ENCODE measurements at places on chromosomes 13 and 19.

DNA sequence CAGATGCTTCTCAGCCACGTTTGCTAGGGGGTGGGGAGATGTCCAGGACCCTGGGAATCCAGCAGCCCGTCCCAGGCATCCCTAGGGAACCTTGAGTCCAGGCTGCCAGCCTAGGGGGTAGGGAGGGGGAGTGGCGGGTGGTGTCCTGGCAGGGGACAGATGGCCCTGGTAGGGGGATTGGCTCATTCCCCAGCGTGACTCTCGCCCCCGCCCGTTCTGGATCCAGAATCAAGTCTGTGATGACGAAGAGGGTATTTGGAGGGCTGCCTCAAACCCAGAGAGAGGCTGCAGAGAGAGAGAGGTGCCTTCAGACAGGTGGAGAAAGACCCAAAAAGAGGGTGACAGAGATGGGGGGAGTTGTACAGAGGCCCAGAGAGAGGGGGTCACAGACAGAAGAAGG, 4.1 kb downstream of the SLC17A7 start:
- DNase-seq, result no peak

DNA sequence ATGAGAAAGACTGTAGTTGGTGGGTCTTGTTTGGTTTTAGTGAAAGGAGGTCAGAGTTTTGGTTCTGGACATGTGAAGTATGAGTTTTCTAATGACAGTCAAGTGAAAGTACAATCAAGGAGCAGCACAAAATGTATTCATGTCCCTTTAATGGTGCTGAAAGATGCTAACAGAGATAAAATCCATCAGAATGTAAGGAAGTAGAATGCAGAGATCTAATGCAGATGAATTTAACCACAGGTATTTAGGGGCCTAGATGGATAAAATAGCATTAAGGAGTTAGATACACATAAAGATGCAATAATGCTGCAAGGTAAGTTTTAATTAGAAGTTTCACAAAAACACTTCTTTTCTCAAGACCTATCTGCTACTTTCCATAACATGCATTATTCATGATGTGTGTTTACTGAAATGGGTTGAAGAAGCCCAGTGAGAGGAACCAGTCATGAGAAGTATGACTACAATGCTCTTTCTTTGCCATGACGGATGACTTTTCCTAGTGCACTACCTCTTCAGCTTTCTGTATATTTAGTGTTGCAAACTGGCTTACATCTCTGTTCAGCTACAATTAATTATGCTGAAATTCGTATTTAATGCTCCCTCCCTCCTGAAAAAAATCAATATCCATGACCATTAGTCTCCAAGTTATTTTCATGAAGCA, 222.9 kb upstream of the HTR2A start:
- DNase-seq, result no peak

DNA sequence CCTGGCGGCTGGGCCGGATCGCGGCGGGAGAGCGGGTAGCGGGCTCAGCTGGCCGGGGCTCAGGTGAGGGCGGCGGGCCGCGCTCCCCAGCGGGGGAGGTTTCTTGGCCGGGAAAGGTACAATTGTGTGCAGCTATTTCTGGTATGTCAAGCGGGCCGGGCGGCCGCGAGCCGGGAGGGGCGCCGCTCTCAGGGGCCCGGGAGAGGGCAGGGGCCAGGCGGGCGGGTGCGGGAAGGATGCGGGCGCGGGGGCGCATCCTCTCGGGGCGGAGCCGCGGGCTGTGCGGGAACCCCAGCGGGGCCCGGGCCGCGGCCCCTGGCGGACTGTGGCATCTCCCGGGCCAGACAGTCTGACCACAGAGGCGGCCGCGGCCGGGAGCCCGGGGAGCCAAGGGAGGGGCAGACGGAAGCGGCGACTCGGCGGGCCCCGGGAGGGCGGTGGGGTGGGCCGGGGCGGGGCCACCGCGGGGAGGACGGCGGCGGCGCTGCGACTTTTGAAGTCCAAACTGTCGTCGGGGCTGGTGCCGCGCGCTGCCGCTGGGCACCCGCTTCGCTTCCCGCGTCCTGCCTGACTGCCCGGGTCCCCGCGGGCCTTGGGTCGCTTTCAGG, at the start of gene LMO7:
Gene LMO7 (plus strand): TSS at position 503 of the 608 bp plus-strand sequence. CDS start 328 bp downstream, outside the sequence.
- DNase-seq, result peak; percentile 3

GRCh38 chr13:23980160-23980551, 82.9 kb upstream of the C1QTNF9B start:
- DNase-seq, result peak; percentile 74

GRCh38 chr13:111534751-111535522, 214.5 kb downstream of the TEX29 start:
- no peak for DNase-seq

- DNase-seq, result no peak
Observed at GRCh38 chr19:21101521-21102242, 19.7 kb downstream of the ZNF714 start.

- no peak for DNase-seq
Observed at GRCh38 chr19:29576046-29576606, 30.0 kb upstream of the POP4 start.

DNA sequence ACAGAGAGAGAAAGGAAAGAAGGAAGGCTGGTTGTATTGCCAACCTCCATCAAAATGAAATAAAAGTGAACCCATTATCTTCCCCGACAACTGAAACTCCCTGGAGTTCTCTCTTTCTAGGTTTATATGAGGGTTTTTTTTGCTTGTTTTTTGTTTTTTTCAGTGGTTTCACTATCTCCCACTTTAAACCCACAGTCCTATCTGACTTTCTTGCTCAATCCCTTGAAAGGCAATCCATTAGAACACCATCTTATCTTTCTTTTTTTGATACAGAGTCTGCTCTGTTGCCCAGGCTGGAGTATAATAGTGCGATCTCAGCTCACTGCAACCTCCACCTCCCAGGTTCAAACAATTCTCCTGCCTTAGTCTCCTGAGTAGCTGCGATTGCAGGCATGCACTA, 158.0 kb upstream of the MIR17HG start:
- no peak for DNase-seq

DNA sequence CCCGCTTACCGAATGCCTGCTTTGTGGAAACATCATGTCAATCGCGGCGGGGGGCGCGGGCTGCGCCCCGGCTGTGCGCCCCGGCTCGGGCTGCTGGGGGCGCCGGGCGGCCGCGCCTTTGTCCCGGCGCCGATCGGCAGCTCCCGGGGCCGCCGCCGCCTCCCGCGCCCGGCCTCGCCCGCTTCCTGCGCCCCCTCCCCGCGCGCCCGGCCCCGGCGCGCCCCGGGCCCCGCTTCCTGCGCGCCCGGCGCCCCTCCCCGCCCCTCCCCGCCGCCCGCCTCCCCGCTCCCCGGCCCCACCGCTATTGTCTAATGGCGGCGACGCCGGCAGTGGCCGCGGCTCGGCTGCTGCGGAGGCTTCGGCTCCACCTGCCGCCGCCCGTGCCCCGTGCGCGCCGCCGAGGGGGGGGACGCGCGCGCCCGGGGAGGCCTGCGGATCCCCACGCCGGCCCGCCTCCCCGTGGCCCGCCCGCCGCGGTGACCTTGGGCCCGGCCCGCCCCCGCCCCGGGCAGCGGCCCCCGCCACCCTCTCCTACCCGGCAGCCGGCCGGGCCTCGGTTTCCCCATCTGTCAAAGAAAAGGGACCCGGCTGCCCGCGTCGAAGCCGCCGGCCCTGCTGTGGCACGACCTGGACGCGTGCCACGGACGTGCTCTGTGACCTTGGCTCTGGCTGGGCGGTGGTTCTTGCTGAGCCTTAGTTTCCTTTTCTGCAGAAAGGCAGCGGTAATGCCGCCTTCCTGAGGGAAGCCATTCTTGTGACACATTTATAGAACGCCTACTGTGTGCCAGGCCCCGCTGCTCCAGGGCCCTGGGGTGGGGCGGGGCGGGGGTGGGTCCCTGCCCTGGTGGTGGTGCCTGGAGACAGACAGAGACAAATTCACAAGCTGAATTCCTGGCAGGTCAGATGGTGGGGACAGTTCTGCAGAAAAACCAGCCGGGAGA, at the start of gene TLE5:
Gene TLE5 (minus strand): TSS at position 331 of the 941 bp plus-strand sequence. CDS start 295 bp downstream, at position 36.
- DNase-seq, result peak; percentile 33

GRCh38 chr13:47858042-47859025, 142.7 kb downstream of the SUCLA2 start:
- no peak for DNase-seq

- peak; percentile 92 for DNase-seq
Observed at GRCh38 chr13:41310963-41311405, at the start of gene NAA16. Gene NAA16, plus strand, starts transcription at chr13:41311267. Its CDS starts 262 bp downstream, at chr13:41311529.

DNA sequence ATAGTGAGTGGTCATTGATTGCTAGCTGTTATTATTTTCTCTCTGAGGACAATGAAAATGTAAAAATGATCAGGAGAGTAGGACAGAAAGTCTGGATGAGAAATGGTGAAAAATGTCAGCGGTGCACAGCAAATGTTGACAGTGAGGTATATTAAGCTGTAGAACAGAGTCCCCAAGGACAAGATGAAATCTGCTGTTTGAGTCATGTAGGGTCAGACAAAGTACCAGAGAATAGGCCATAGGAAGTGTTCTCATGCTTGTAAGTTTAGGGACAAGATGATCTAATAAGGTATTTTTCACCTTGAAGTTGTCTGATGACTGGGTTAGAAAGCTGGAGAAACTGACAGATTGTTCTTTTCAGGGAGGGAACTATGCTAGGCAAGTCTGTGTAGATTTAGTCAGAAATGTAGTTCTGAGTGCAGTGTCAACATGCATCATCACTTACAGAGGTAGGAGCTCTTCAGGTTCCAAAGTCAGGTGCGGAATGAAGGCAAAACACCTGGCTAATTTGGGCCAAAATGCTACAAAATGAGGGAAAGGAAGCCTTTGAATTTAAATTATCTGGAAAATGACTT, 369.3 kb downstream of the DLEU7 start:
- no peak for DNase-seq

DNA sequence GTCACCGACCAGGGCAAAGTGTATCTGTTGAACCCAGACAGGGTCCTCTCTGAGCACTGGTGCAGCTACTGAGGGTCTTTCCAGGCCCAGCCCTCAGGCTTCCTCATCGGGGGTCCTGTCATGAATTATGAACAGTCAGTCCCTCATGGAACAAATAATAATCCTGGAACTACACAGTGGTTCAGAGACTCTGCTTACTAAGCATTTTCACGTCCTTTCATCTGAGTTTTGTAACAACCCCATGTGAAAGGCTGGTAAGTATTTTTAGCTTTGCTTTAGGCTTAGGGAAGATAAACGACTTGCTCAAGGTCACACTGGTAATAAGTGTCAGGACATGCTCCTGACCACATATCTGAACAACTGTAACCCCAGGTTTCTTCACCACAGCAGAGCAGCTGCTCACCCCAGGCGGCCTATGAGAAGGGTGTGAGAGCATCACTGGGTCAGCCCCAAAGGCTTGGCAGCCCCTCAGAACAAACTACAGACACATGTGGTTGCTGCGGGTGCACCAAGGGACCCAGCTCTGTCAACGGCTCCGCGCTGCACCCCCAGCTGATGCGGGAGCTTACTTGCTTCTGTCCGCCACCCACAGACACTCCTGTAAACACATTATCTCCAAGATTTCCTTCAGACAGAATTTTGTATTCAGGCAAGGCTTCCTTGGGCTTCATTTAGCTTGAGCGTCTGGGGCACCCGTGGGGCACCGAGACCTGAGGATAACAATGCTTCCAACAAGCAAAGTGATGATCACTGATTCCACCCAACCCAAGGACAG, 19.4 kb upstream of the GSX1 start:
- no peak for DNase-seq

- no peak for DNase-seq
Observed at GRCh38 chr13:110005563-110005962, 219.2 kb upstream of the IRS2 start.

- no peak for DNase-seq
Observed at GRCh38 chr13:106528718-106529414, 6.6 kb downstream of the EFNB2 start.

- no peak for DNase-seq
Observed at GRCh38 chr13:94433055-94433961, 46.2 kb downstream of the DCT start.

GRCh38 chr19:35879068-35879467, 10.7 kb downstream of the APLP1 start:
- no peak for DNase-seq

- no peak for DNase-seq
Observed at GRCh38 chr19:51020988-51021651, 1.6 kb upstream of the KLK10 start.

DNA sequence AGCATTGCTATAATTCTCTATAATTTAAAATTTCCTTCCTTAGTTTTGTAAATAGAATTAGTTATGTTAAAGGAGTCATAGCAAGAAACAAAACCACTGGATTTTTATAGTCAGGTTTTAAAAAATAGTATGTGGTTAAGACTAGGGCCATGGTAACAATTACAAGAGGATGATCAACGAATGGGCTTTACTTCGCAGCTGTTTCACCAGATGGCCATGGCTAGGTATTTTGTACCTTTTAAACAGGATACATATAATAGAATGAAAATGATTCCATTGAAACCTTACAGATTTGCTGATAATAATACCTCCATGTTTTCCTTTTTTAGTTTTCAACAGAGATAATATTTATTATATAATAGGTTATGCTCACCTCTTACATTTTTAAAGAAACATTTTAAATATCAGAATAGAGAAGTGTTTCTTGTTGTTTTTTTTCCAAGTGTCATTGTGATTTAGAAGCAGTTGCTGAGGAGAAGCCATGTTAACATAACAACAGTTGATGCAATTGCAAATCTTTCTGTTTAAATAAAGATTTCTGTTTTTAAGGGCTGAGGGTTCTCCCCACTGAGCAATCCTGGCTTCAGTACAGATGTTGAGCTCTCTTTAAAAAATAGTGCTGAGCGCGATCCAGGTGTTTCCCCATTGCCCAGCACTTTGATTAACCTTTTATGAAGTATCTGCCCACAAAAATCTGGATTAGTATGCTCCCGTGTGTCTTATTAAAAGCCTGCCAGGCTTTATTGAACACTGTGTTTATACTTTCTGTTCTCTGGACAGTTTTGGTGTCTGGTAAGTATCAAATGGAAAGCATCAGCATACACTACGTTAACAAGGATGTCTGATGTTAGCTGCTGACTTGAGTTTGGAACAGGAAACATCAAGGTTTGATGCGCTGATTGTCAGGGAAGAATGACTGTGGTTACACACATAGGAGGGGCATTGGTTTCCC, 205.3 kb downstream of the HS6ST3 start:
- DNase-seq, result no peak

DNA sequence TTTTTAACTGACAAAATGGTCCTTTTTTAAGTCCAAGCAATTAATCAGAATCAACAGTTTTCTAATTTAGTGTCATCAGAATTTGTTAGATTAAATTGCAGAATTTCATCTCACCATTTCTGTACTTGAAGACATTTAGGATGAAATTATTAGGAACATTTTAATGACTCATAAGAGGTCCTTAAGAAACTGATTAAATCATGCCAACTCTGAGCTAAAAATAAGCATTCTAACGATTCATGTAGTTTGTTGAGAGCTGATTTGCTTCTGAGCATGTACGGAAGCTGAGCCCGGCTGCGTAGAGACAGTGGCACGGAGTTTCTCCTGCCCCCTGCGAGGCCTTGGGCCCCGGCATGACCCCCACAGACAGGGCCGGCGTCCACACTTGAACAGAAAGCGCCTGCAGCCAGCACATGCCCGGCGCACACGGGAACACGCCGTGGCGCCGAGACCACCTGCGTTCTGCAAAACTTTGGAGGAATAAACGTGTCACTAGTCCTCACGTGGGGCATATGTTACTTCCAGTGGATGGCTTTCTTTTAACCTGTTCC, 89.7 kb upstream of the MCF2L start:
- no peak for DNase-seq

GRCh38 chr13:27171244-27171826, at the start of gene USP12:
Gene USP12, minus strand, starts transcription at chr13:27171811. Its CDS starts 172 bp downstream, at chr13:27171639.
- no peak for DNase-seq
